Eye (tissue), 1 donor: ENCODE measurements at places on chromosomes 7 and 10.

DNA sequence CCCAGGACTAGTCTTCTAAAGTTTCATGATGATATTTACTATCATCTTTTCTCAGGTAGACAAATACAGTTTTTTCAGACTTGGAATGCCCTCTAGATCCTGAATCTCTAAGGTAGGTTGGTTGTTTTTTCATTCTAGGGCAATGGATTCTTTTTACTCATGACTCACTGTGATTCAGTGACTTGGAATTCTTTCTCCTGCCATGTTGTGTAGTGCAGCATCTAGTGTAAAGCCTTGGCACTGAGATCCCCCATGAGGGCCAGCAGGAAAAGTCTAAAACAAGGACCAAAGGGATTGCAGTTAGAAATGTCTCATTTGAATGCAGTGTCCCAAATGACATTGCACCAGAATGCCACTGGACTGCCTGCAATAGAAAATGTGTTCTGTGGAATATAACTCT is 430.4 kb downstream of the NEBL start:
- DNase-seq: no peak

GRCh38 chr7:121330053-121330833 is 1.4 kb downstream of the WNT16 start:
- peak; percentile 81 for DNase-seq

DNA sequence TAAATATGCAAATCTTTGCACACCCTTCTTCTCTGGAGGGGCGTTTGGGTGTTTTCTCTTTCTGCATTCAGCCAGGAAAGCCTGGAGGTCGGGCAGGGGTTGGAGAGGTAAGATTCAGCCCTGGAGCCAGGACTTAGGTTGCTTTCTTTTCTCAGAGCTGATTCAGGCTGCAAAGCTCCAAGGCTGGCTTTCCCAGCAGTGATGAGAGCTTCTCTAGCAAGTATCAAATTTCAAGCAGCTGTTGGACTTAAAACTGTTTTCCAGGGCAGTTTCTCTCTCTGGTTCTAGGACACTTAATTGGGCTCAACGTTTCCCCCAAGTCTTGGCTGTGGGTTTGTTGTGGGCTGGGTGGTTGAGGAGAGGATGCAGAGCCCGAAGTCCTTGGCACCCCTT is 608 bp downstream of the AKR1B10 start:
- DNase-seq: peak; percentile 55

DNA sequence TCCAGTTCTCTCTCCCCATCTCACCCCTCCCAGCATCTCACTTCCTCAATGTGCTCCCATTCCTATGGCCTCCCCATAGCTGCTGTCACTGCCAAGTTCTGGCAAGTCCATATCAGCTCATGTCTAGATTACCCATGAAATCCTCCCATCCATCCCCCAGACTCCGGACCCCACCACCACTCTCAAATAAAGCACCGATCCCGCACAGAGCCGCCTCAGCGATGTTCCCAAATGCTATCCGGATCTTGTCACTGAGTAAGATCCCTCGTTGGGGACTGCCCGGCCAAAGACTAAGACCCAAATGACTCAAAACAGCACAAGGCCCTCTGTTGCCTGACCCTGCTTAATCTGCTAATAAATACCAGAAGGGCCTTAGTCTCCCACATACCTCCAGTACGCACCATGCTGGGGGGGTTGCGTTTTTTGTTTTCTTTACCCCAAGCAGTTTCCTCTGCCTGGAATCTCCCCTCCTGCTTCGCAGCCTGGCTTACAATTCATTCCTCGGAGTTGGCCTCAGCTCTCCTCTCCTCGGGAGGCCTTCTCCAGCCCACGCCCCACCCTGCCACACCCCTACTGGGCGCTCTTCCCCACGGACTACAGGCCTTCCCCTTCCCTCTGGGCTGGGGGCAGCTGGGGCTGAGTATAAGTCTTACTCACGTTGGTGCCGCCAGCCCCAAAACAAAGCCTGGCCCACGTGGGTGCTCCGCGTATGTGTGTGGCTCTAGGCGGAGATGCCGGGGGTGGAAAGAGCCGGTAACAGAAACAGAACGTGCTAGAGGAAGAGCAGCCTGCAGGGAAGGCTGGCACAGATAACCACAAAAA is 1.8 kb upstream of the DUSP5 start:
- DNase-seq: peak; percentile 60

GRCh38 chr7:119197172-119197876 is 972.8 kb downstream of the ANKRD7 start:
- DNase-seq: no peak

- DNase-seq: no peak
Observed at GRCh38 chr10:27536437-27536836, 32.3 kb downstream of the RAB18 start.

GRCh38 chr10:94131885-94132284 is 138.2 kb downstream of the PLCE1 start:
- DNase-seq: no peak

GRCh38 chr7:69510114-69510513 is 88.2 kb upstream of the AUTS2 start:
- no peak for DNase-seq

DNA sequence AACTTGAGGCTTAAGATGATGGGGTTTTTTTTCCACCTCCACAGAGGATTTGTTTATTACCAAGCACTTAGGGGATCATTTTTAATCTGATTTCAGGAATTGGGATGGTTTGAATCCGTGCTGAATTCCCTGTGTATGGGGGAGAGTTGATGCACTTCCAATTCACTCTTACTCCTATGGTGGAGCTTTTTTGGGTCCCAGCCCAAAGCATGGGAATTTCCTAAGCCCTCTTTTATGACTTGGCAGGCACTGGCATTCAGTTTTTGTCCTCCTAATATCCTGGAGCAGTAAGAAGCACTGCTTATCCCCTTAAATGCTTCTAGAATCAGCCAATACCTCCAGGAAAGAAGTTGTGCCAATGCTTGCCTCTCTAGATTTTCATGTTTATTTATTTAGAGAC is 78.7 kb downstream of the HYCC1 start:
- DNase-seq: no peak

DNA sequence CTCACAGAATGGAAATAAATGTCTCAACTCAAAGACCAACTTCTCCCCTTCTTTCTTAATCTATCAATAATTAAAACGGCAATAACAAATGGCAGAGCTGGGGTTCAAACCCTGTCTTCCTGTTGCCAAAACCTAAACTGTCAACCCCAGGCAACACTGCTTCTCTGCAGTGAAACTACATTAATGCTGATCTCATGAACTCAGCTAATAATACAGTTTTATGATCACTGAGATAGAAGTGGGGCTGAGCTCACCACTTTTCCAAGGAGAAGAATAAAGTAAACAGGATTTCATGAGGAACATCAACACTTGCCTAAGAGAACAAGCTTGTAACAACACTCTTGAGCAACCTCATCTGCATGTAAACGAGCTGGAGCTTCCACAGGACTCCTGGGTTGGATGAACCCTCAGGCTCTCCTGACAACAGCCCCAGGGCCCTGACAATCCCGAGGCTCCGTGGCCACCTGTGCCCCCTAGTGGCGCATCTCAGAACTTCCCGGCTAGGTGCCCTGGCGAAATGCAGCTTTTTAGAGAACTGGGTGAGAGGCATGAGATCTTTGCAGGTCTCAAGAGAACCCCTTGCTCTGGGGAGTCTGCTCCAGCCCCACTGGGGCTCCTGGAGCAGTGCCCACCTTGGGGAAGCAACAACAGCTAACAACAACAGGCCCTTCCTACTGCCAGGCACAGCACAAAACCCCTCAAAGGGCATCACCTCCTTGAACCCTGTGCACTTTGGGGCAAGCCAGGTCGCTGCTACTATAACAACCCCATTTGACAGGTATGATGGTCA is 169.3 kb downstream of the SH3PXD2A start:
- DNase-seq: peak; percentile 88

DNA sequence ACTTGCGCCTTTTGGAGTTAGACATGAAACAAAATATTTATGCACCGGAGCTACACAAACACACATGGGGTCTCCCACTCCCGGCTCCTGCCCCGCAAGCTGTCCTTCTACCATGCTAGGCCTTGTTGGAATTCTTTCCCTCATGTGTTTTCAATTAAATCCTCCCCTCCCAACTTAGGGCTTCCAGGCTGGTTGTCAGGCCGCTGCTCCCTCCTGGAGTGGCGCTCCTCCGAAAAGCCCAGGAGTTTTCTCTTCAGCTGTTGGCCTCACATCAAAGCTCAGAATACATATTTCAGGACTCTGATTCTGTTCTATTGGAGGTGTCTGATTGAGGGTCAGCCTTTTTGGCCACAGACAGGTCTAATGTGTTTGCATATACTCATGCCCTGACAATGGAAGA is 113.3 kb downstream of the FANK1 start:
- DNase-seq: peak; percentile 30

- peak; percentile 41 for DNase-seq
Observed at GRCh38 chr7:35258125-35258867, 4.4 kb upstream of the TBX20 start.

DNA sequence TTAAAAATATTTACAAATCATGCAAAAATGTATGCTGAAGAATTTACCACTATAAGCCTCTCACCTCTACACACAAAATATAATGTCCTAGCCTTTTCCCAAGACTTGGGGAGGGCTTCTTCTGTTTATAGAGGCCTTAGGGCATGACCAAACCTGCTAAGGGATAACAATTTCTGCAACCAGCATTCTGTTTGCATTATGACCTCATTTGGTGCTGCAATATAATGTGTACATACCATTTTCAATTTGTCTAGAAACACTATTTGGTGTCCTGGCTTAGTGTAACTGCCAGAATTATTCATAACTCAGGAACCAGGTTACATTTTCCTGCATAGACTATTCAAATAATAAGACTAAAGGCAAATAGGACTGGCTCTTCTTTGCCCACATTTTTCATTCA is 446.6 kb upstream of the SORCS1 start:
- no peak for DNase-seq

DNA sequence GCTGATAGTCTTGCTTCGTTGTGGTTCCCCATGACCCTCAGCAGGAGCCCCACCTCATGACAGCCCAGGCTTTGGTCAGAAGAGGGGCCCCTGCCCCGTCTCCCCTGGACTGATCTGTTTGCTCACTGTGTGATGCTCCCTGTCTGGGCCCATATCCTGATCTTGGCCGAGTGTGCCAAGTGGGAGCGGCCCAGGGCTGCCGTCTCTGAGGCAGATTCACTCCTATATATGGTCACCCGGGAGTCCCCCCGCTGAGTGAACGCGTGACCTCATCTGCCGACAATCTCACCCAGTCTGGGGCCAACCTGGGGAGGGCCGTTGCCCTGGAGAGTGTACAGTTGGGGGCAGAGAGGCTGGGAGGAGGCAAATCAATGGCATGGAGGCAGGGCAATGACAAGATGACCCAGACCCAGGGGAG is 34.5 kb downstream of the PPIF start:
- peak; percentile 51 for DNase-seq

DNA sequence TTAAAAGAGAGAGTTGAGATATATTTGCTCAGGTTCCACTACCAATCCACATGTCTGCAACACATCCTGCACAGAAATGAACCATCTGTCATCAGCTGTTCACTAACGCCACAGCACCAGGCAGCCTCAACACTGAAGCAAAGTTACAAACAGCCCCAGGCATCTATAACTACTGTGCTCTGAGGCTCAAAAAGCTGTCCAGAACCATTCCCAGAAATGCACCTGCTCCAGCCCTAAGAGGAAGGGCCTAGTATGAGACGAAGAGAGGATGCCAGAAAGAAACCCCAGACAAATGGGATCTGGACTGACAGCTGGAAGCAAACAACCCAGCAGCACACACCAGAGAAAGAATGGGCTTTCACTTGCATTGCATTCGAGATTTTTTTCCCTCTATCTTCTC is 159.3 kb downstream of the ELMO1 start:
- DNase-seq: peak; percentile 48

DNA sequence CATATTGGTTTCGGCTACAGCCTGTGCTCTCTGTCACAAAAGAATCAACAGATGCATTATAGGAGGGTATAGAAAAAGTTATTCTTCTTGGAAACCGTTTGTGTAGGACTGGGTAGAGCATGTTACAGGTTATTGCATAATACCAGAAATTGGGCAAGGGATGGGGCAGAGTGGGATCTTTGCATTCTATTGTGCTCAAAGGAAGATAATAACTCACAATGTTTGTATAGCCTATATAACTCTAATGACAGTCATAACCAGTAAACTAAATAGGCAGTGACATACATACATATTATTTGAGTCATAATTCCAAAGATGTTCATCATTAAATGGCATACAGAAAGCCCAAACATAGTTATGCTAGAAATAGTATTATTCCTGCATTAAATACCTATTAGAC is 179.7 kb downstream of the XPNPEP1 start:
- DNase-seq: no peak

DNA sequence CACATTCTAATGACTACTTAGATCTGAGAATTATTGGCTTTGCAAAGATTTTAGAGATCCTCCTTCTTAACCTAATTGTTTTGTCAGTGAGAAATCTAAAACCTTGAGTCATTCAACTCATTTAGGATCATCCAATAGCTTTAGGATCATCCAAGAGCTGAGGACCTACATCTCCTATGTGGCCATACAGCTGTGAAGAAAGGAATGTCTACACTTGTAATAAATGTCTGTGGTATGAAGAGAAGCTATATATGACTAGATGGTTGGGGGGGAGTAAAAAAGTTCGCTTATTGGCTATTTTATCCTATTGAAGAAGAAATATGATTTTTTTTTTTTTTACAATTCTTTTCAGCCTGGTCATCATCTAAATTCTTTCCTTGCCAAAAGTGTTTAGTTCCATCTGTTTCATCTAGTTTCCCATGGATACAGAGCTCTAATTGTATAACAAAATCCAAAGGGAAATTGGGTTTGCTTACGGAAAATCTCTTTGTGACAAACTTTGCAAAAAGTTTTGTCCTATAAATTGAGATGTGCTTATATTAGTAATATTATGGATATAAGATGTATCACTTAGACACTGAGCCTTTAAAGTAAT is 196.7 kb downstream of the PRKG1 start:
- DNase-seq: no peak

GRCh38 chr7:23471106-23471859 is 992 bp upstream of the IGF2BP3 start:
- DNase-seq: peak; percentile 96

- DNase-seq: peak; percentile 22
Observed at GRCh38 chr7:99920149-99920548, 819 bp upstream of the TRIM4 start.

DNA sequence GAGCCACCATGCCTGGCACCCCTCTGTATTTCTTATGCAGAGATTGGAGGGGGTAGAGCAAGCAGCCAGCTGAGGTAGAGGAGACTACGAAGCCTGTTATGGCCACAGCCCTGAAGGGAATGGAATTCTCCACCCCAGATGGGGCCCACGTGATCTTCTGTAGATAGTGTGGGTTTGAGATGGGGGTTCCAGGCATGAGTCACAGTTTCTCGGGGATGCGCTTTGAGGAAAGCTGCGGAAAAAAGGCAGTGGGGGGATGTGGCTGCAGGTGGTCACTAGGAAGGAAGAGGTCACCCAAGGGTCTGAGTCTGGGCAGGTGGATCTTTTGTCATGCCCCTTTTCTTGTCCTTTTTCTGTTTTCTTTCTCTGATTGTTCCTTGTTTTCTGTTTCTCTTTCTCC is 11.5 kb downstream of the FAM131B start:
- DNase-seq: no peak

DNA sequence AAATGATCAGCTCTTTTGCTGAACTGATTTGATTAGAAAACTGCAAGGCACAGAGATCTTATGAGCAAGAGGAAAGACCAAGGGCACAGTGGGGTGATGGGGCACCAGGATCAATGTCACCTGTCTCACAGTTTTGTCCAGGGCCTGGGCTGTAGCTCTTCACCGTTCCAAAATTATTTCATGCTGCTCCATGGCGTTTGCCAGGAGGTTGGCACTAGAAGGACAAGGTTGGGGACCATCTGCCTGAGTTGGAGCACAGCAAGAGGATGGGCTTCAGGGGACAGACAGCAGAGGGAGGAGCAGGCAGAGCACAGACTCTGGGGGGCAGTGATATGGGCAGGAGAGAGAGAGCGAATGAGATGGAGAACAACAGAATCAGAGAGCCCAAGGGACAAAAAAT is 17.5 kb upstream of the FRA10AC1 start:
- no peak for DNase-seq

GRCh38 chr10:102405108-102405571 is 9.6 kb downstream of the NFKB2 start:
- no peak for DNase-seq
